Neural progenitor cell (in vitro differentiated cells): ENCODE measurements at places on chromosomes 2 and 18. TPM values are rescaled to one million over a fixed set of nuclear protein-coding genes. Genes with fewer than 3 reads are reported as not detected.

The TEX44 gene
- total RNA-seq, result not detected in 2 replicates

The CHAC2 gene
- 3.6 and 4.5 TPM in 2 replicates for total RNA-seq

The GPR155 gene
- total RNA-seq, result 0.37 and 0.43 TPM in 2 replicates

The ABCG8 gene
- not detected in 2 replicates for total RNA-seq

The FBXO41 gene
- 1.5 and 6.3 TPM in 2 replicates for total RNA-seq

The DUSP19 gene
- total RNA-seq, result 3.5 and 6.7 TPM in 2 replicates

The ZNF892 gene
- 15.4 and 20.6 TPM in 2 replicates for total RNA-seq

The GATA6 gene
- 0.26 and 0.28 TPM in 2 replicates for total RNA-seq

The SNRNP27 gene
- total RNA-seq, result 89.2 and 131 TPM in 2 replicates

The TPO gene
- not detected in 2 replicates for total RNA-seq

The MAP3K19 gene
- total RNA-seq, result not detected in 2 replicates

The DNAJC5G gene
- not detected in 2 replicates for total RNA-seq

The CREG2 gene
- total RNA-seq, result 0.28 TPM in 1 of 2 replicates, not detected in the other

The ERBB4 gene
- 0.59 and 1.5 TPM in 2 replicates for total RNA-seq

The TUBA4B gene
- not detected in 2 replicates for total RNA-seq

The EMILIN1 gene
- 0.15 and 5.1 TPM in 2 replicates for total RNA-seq

The VWC2L gene
- total RNA-seq, result not detected in 2 replicates

The GAL3ST2 gene
- total RNA-seq, result 0.09 TPM in 1 of 2 replicates, not detected in the other
